Large intestine (tissue), 12 donors: ENCODE measurements at places on chromosomes 12 and 14.

DNA sequence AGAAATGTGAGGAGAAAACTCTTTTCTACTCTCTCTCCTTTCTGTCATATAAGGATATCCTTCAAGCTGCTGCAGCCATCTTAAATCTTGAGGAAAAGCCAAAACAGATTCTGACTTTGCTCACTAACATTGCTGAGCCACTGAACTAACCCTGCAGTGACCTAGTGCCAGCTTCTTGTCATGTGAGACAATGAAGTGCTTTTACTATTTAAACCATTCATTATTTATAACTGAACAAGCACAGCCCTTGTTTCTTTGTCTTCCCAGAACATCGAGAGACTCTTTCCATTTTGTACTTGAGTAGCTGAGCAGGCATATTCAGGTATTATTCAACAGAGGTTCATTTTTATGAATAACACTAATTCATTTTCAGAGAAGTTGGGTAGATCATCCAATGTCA lies 455.0 kb upstream of the TMPO start:
- DNase-seq = no peak

DNA sequence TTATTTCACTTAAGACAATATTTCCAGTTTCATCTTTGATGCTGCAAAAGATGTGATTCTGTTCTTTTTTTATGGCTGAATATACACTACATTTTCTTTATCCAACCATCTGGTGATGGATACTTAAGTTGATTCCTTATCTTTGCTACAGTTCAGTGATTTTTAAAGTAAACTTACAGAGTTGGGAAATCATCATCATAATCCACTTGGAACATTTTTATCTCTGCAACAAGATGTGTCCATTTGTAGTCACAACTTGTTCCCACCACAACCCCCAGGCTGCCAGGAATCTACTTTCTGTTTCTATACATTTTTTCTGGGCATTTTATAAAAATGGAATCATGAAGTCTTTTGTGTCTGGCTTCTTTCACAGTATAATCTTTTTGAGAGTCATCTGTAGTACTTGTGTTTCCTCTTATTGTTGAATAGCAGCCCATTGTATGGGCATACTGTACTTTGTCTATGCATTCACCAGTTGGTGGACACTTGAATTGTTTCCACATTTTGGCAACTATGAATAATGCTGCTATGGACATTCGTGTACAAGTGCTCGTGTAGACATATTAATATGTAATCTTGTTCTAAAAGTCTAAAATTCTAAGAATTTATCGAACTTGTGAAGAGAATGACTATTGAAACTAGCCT lies 212.5 kb upstream of the DDHD1 start:
- no peak for DNase-seq

DNA sequence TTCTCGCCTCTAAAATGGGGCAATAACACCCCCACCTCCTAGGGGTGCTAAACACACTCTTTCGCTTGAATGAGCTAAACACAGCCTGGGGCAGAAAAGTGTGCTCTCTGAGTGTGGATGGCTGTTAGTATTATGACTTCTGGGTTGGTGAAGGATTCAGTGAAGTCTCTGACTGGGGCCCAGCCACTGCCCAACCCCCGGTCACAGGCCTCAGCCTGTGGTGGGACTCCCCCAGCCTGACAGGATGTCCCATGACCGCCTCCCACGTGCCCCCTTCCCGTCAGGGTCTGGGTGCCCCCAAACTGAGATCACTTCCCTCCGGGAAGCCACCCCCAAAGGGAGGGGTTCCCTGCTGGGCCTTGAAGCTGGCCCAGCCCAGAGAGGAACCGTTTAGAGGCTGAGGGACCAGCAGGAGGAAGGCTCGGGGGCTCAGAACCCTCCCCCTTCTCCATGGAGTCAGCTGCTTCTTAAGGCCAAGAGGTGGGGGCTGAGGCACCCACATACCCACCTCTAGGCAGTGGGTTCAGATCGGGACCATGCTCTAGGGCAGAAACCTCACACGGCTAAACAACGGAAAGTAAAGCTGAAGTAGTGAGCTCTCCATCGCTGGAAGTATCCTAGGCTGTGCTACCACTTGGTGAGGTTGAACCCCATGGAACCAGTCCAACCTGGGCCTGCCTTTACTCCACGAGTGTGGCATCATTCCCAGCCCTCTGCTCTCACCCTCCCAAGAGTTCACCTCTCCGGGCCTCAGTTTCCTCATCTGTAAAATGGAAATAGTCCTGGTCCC lies 13.8 kb downstream of the DTX1 start:
- DNase-seq = no peak

- DNase-seq = no peak
These were observed 71.5 kb upstream of the ZFP36L1 start for GRCh38 chr14:68864361-68864750.

- no peak for DNase-seq
These were observed 90.7 kb upstream of the ATP2B1 start for GRCh38 chr12:89799316-89799715.

GRCh38 chr14:88005050-88005481 lies at the start of gene GPR65:
Gene GPR65 (plus strand): TSS chr14:88005135. CDS start chr14:88010848, 5,713 bp downstream.
- no peak for DNase-seq

- DNase-seq = no peak
These were observed 56.4 kb downstream of the TESC start for GRCh38 chr12:117042862-117043261.

DNA sequence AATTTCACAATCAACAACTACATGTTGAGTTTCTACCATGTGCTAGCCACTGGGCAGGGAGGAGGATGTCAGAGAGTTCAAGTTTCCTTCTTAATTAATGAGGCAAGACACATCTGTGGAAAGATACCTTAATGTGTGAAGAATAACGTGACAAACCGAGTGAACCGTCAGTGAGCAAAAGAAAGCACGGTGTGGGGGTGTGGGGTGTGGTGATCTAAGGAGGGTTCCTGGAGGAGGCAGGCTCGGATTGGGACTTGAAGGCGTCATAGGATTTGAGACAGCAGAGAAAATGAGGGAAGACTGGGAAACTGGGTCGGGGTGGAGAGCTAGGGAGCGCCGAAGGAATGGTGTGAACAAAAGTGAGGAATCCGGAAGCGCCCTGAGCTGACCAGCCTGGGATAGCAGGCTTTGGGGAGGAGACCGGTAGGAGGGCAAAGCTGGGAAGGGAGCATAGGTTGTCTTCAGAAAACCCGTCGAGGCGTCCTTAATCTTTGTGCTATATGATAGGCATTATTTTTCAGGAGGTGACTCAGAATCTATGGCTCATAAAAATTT lies 22.3 kb downstream of the GALNT8 start:
- no peak for DNase-seq

- no peak for DNase-seq
These were observed 49.9 kb downstream of the FOXN3 start for GRCh38 chr14:89366864-89367778.

- peak; percentile 77 for DNase-seq
These were observed at the start of gene LRP1 for GRCh38 chr12:57127726-57128518. Gene LRP1 (plus strand): TSS chr12:57128483. CDS start chr12:57128965, 482 bp downstream.

DNA sequence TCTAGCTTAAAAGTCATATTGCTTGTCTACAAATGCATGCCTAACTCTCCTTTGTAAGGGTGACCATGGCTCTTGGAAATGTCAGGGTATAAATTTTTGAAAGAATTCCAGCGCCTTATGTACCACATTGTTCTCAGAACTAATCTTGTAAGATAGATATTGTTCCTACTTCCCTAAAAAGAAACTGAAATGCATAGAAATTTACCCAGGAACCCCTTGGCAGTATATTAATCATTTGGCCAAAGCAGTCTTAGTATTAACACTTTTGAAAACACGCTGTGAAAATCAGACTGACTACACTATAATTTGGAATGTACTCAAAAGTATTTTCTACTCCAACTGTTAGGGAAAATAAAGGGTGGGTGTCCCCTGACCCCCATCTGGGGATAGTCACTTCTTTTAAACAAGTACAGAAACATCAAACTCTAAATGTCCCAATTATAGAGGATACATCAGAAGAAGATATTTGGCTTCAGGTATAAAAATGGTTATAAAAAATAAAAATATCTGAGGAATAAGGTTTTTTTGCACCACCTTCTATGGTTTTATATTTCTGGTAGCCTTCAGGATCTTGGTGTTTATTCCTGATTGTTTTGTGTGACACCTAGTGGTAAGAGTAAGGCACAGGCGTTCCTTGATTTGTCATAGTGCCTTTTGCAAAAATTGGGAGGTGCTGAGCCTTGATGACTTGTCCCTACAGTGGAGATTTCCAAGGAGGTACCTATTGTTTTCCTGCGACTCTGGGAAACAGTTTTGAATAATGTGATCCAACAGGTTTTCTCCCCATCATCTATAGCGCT lies 2.2 kb upstream of the NFKBIA start:
- peak; percentile 43 for DNase-seq

DNA sequence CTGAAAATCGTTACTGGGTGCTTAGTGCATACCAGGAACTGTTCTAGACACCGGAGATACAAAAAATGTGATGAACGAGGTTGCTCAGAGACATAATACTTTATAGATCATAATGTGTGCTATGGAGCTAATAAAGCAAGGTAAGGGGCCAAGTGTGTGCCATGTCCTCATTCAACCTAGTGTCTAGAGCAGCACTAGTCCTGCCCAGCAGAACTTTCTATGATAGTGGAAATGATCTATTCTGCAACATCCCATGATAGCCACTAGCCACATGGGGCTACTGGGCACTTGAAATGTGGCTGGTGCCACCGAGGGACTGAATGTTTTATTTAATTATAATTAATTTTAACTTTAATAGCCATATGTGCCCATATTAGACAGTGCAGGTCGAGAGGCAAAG lies 15.6 kb downstream of the NUAK1 start:
- DNase-seq = no peak
